GM06990 (cell line): ENCODE measurements at places on chromosomes 2 and 18.

GRCh38 chr2:100831831-100832230, 11.9 kb downstream of the NPAS2 start:
- no peak for DNase-seq

GRCh38 chr18:6311456-6312215, 103.1 kb downstream of the L3MBTL4 start:
- DNase-seq = no peak

DNA sequence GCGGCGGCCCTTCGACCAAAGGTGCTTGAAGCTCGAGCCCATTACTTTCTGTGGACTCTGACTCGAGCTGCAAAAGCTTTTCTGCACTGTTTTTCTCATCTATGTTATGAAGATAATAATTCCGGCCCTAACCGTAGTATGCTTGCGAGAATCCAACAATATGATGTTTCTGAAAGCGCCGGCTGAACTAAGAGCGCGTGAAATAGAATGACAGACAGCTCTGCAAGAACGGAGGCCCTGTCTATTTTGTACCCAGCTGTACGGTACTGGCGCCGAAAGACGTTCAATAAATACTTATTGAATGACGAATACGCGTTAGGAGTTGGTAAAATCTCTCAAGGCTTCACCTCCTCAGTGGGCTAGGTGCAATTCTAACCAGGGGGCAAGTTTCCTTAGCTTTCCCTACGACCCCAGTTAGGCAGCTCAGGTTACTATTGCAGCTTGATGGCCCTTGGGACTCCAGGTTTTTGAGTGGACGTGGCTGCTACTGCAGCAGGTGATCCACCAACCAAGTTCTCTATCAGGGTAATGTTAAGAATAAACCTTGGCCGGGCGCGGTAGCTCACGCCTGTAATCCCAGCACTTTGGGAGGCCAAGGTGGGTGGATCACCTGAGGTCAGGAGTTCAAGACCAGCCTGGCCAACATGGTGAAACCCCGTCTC, 570 bp downstream of the SCRN3 start:
- DNase-seq = no peak

GRCh38 chr2:68853915-68854314, 17.3 kb downstream of the BMP10 start:
- DNase-seq = no peak

DNA sequence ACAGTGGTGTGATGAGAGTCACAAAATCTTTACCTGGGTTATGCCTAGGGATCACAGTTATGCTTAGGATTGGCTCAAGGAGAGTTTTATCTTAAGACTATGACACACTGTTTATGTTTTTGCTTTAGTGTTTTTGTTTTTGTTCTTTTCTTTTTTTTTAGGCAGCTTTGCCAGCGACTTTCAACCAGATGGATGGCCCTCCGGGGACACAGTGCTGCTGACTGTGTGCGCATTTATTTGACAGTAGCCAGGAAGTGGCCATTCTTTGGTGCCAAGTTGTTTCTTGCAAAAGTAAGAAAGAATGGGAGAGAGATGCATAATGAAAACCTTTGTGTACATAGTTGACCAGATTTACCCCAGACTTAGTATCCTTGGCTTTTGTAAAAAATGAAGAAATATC, 15.1 kb upstream of the DYNC2LI1 start:
- no peak for DNase-seq

GRCh38 chr2:16168506-16169264, 228.3 kb downstream of the MYCN start:
- no peak for DNase-seq

DNA sequence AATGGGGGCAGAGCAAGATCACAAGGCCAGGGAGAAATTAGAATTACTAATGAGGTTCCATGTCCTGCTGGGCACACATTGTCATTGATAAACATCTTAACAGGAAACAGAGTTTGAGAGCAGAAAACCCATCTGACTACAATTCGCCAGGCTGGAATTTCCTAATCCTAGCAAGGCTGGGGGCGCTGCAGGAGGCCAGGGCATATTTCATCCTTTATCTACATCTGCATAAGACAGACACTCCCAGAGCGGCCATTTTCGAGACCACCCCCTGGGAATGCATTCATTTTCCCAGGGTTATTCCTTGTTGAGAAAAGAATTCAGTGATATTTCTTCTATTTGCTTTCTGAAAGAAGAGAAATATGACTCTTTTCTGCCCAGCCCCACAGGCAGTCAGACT, 152.7 kb downstream of the SUCLG1 start:
- DNase-seq = no peak

- no peak for DNase-seq
Observed at GRCh38 chr18:76306685-76307292, 188.3 kb downstream of the ZNF516 start.

DNA sequence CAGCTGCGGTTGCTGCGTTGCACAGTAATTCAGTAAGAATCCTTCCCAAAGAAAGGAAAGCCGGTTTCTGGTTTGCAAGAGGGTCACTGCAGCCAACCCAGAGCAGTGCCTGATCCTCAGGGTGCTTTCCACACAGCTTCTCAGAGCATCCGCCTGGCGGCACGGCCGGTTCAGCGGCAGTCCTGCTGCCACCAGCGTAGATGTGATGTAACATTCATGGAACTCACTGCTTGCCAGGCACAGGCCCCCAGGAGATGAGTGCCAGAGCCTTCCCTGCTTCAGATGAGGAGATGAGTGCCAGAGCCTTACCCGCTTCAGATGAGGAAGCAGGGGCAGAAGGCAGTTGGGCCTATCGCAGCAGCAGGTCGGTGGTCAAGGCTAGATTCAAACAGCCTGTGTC, 230.2 kb downstream of the GBX2 start:
- no peak for DNase-seq

DNA sequence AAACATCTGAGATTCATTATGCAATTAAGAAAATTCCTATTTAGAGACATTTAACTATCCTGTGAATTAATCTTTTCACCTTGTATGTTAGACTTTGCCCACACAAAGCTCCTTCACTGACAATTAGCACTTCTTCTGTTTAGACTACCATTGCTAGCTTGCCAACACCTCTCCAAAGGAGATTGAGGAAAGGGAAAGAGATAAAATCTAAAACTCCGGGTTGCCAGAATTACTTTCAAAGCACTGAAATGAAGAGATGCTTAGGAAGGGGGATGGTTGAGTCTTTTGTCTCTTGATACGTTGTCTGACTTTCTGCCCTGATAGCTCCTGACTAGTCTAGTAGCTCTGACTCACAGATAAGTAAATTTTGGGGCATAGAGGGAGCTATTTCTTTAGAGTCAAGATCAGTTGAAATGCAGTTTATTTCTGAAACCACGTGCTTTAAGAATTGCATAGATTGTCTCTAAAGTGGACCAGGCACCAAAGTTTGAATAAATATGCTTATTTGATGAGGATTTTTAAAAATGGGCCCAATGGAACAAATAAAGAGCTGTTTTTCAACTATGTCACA, 74.1 kb upstream of the DSEL start:
- no peak for DNase-seq

DNA sequence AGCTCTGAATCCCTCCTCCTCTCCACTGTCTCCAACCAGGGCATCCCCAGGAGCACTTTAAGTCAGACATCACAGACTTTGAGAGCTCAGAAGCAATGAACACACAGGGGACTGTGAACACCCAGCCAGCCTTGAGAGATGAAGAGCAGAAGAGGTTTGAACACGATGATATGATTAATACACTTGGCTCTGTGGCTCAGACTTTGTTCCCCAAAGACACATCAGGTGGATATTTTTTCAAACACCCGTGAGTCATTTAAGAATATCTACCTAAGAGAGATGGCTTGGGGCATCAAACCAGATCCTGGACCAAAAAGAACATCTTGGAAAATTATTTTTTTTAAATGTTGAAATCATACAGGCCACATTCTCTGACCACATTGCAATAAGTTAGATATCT, 134.9 kb upstream of the OTOS start:
- no peak for DNase-seq

- no peak for DNase-seq
Observed at GRCh38 chr2:167209784-167210183, 321.5 kb downstream of the XIRP2 start.

- DNase-seq = no peak
Observed at GRCh38 chr2:164778723-164779122, 62.9 kb downstream of the COBLL1 start.

DNA sequence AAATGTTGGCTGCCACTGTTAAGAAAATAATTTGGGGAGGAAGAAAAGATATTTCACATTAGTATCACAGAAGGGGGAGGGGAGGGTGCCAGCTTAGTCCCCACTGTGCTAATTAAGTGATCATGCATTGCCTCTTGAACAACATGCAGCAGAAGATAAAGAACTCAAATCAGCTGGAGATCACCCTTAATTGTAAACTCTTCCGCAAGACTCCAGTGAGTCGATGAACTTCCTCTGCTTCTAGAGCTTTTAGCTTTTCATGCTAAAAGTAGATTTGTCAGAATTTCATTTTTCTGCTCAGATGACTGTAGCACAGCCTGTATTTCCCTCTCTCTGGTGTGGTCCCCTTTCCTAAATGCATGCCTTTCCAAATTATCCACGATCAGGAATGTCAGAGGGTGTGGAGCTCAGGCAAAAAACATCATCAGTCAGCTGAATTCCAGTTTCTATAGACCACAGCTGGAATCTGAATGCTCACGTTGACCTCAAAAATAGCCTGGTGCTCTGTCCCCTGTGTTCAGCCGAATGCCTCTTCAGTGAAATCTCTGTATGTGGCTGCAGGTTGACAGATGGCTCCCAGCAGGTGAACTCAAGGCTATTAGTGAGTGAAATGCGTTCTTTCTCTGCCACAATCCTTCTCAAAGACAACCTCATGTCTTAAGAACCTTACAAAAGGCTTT, 156.8 kb upstream of the UNC80 start:
- DNase-seq = no peak

DNA sequence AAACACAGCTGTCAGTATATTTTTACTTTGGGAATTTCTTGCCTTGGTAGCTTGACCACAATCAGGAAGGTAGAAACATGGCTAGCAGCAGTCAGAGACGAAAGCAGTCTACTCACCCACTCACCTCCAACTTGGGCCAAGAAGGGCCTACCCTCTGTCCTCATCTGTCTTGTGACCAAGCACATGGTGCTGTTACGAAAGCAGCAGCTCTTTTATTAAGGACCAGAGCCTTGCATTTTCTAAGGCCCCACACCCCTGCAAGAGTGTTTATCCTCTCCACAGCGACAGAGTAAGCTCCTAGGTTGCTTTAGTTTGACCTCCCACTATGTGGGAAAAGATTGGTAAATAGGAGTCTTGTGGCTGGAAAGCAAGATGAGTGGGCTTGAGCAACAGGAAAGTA, 31.3 kb upstream of the MSTN start:
- no peak for DNase-seq

DNA sequence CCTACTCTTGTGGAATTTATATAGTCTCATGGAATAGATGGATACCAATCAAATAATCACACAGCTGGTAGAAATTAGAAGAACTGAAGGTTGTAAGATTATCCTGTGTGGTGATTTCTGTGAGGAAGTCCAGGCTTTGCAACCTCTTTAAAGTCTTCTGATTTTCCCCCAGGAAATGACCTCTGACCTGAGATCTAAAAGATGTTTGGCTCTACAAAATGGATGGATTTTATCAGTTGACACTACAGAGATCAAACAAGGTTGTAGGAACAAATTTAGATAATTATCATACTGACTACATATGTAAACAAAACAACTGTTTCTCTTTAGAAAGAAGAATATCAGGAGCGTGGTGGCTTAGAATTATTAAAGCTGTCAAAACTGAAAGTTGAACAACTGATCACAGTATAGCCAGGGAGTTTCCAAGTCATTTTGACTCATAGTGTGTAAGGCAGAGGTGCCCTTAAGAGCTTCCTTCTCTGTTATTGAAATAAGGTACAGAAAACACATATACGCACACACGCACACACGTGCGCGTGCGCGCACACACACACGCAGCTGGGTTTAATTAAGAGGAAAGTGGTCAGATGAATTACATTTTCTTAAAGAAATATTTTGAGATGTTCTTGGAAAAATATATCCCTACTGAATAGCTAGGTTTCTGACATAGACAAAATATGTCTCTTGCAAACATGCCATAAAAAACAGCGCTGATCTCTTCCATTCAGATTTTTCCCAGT, 35.5 kb upstream of the PELI1 start:
- DNase-seq = peak; percentile 64

DNA sequence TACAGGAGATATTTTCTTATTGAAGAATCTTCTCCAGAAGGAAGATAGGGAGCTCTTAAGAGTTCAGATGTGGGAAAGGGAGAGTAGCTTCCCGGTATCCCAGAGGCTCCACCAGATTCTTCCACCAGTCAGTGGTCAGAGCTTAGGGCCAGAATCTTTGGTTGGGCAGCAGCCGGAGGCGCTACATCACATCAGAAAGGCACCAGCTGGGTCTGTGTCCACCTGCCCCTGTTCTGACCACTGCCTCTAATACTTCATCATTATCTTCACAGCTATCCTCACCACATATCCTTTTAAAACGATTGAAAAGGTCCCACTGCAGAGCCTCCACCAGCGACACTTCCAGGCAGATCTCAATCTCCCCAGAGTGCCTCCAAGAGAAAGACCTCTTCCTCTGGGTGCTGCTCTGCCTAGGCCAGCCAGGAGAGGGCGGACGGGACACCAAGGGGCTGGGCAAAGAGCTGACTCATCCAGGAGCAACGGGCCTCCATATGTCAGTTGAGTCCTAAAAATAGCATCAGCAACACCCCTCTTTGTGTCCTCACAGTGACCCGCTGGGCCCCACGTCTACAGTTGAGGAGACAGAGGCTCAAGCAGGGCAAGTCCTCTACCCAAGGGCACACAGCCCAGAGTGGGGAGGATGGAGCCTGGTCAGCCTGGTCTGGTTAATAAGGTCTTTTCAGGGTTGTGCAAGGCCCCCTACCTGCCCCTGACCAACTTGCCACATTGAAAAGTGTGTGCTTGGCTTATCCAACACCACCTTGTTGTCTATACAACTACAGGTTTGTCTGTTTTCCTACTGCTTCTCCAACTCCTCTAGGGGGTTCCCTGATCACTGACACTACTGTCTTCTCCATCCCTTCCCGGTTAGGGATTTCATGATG, 81.2 kb downstream of the ADD2 start:
- peak; percentile 18 for DNase-seq

GRCh38 chr2:49807689-49808088, 653.4 kb upstream of the FSHR start:
- no peak for DNase-seq

- DNase-seq = no peak
Observed at GRCh38 chr2:79513711-79514110, 860 bp downstream of the CTNNA2 start.

- no peak for DNase-seq
Observed at GRCh38 chr2:128635361-128635900, 316.8 kb upstream of the HS6ST1 start.

GRCh38 chr2:219334076-219334475, 1.5 kb upstream of the RESP18 start:
- no peak for DNase-seq

DNA sequence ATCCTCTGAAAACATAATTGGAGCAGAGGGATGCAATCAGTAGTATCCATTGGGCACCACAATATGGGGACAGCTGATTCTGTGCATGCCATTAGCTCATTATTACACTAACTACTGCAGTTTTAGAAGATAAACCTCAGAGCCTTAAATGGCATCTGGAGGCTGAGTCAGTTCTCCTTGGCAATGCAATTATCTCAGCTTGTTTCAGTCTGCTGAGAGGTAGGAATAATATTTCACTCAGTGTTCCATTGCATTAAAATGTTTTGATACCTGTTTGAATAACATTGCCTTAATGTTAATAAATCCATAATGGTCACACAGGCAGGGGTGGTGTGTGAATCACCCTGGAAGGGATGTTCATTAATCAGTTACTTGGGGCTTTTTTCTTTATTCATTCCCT, 309.6 kb downstream of the LRRTM1 start:
- no peak for DNase-seq

- no peak for DNase-seq
Observed at GRCh38 chr2:186540941-186541340, 48.9 kb upstream of the ITGAV start.

GRCh38 chr2:229344151-229344551, 73.1 kb upstream of the PID1 start:
- DNase-seq = no peak
